A673 (cell line): ENCODE measurements at places on chromosomes 2 and 18.

DNA sequence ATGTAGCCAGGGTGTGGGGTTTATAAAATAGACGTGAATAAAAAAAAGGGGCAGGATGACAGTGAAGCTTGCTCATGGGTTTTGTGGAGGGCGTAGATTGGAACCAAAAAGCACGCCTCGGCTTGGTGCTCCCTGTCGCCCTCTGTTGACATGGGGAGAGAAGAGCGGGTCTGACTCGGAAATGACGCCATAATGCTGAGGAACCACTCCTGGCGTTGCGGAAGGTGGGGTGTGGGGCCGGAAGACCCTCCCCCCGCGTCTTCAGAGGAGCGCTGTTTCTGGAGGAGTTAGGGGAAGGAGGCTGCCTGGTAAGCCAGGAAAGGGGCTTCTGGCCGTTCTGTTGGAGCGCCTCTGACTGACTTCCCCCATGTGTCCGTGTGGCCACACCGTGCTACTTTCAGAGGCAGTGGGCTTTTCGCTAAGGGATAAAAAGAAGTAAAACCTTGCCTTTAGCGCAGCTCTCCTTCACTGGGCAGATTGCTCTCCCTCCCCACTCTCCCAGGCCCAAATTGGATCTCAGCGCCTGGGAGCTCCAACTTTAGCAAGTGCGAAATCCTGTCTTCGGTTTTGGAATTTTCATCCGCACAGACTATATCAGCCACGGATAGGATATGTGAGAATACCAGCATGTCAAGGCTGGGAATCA is 42.8 kb downstream of the PLEKHA3 start:
- H3K36me3 ChIP-seq: no peaks in the 10 kb centered on the region
- peak overlapping the region; percentile 60 for H3K4me3 ChIP-seq
- no peaks in the 10 kb centered on the region for H3K27me3 ChIP-seq
- H3K4me1 ChIP-seq: peaks cover 3% of the 10 kb centered on the region

DNA sequence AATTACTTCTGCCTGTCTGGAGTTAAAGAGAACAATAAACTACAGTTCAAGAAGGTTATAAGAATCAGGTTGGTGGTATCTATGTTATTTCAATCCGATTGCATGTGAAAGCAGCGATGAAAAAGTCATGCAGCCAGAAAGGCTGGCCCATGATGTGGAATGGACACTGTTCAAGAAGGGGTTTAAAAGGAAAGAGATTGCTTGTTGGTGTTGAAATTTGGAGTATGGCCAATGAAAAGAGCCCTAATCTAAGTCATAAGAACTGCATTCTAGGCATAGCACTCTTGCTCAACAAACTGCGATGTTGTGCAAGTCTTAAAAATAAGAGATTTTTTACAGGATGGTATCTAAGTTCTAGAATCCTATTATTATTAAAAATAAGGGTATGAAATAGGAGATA is 61.3 kb downstream of the EFEMP1 start:
- no peak overlapping the region for H3K27ac ChIP-seq
- peak; percentile 30 for DNase-seq
- H3K4me1 ChIP-seq: peaks cover 6% of the 10 kb centered on the region
- no peaks in the 10 kb centered on the region for H3K36me3 ChIP-seq
- no peak overlapping the region for H3K4me3 ChIP-seq
- H3K27me3 ChIP-seq: no peaks in the 10 kb centered on the region

GRCh38 chr2:204401114-204401513 is 144.2 kb upstream of the PARD3B start:
- H3K36me3 ChIP-seq: no peaks in the 10 kb centered on the region
- no peaks in the 10 kb centered on the region for H3K27me3 ChIP-seq
- H3K27ac ChIP-seq: no peak overlapping the region
- H3K4me1 ChIP-seq: no peaks in the 10 kb centered on the region
- no peak for DNase-seq

GRCh38 chr2:74857725-74858124 is 23.8 kb downstream of the HK2 start:
- no peak overlapping the region for H3K4me3 ChIP-seq
- H3K27me3 ChIP-seq: no peaks in the 10 kb centered on the region
- H3K36me3 ChIP-seq: peaks cover 23% of the 10 kb centered on the region
- DNase-seq: no peak

GRCh38 chr2:86028766-86029381 is 76.8 kb downstream of the POLR1A start:
- H3K4me3 ChIP-seq: no peak overlapping the region
- DNase-seq: no peak
- H3K27ac ChIP-seq: no peak overlapping the region
- no peaks in the 10 kb centered on the region for H3K4me1 ChIP-seq
- H3K36me3 ChIP-seq: peaks cover 71% of the 10 kb centered on the region
